Regular cardiac myocyte (primary cell): ENCODE measurements at places on chromosomes 6 and 20. TPM values are rescaled to one million over a fixed set of nuclear protein-coding genes. Genes with fewer than 3 reads are reported as not detected.

The MAP3K5 gene
- total RNA-seq: 20.9 and 23.2 TPM in 2 replicates

The FLRT3 gene
- total RNA-seq: 0.58 and 1.1 TPM in 2 replicates

The EZR gene
- total RNA-seq: 55.8 and 127 TPM in 2 replicates

The MMP24OS gene
- 8.6 and 37.5 TPM in 2 replicates for total RNA-seq

The COL11A2 gene
- 0.19 and 0.56 TPM in 2 replicates for total RNA-seq

The ENPP3 gene
- total RNA-seq: under 0.01 TPM in 2 replicates

The TCF21 gene
- total RNA-seq: 8.2 and 8.5 TPM in 2 replicates

The TXNDC5 gene
- 574 and 1,047 TPM in 2 replicates for total RNA-seq

The SIM1 gene
- total RNA-seq: under 0.01 and 1.9 TPM in 2 replicates

The HLA-DOA gene
- total RNA-seq: not detected in 2 replicates

The MYL9 gene
- 19.7 and 29.1 TPM in 2 replicates for total RNA-seq

The CST2 gene
- total RNA-seq: 6.9 and 38.1 TPM in 2 replicates

The BANF2 gene
- not detected in 2 replicates for total RNA-seq

The ZSWIM3 gene
- 3.7 and 5.4 TPM in 2 replicates for total RNA-seq

The ETV7 gene
- total RNA-seq: 0.38 and 2.0 TPM in 2 replicates

The AHCY gene
- 84.3 and 129 TPM in 2 replicates for total RNA-seq

The LBP gene
- total RNA-seq: 0.56 TPM in 1 of 2 replicates, not detected in the other

The MLN gene
- total RNA-seq: not detected in 2 replicates

The INSM1 gene
- not detected in 2 replicates for total RNA-seq

The ABHD16B gene
- not detected in 2 replicates for total RNA-seq

The BFSP1 gene
- 1.9 and 2.8 TPM in 2 replicates for total RNA-seq

The ZC2HC1B gene
- total RNA-seq: not detected in 2 replicates

The MAFB gene
- under 0.01 and 0.19 TPM in 2 replicates for total RNA-seq
